ENCODE measurements at places on chromosomes 3 and 15. TPM values are rescaled to one million over a fixed set of nuclear protein-coding genes. Genes with fewer than 3 reads are reported as not detected.

GRCh38 chr15:47670365-47670764 lies 46.9 kb upstream of the SEMA6D start:
- no peak for DNase-seq

DNA sequence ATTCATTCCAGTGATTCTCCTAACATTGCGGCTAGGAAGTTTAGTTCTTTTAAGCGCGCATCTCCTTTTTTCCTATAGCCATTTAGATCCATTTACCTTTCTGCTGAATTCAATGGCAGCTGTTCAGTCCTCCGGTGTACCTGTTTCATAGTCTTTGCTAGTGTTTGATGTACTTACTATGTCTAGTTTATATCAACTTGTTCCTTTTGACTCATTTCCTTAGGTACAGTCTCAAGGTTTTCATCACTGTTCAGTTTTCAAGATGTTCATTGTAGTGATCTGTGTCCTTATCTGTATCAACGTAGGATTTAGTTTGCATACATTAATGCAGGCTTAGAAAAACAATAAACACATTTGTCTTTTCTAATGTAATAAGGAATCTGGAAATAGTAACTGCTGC lies 59.0 kb upstream of the MBNL1 start:
- DNase-seq, result no peak

- DNase-seq, result no peak
Measured at GRCh38 chr3:65033576-65033975, 345.8 kb upstream of the ADAMTS9 start.

GRCh38 chr15:21260966-21261395 lies 179.3 kb downstream of the POTEB3 start:
- DNase-seq, result no peak

DNA sequence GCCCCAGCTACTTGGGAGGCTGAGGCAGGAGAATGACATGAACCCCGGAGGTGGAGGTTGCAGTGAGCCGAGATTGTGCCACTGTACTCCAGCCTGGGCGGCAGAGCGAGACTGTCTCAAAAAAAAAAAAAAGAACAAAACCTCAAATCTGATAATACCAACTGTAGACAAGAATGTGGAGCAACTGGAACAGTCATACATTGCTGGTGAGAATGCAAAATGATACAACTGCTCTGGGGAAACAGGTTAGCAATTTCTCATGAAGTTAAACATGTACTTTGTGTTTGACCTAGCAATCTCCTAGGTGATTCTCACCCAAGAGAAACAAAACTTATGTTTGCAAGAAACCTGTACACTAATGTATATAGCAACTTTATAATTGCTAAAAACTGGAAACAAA lies 4.4 kb upstream of the VHL start:
- no peak for DNase-seq

DNA sequence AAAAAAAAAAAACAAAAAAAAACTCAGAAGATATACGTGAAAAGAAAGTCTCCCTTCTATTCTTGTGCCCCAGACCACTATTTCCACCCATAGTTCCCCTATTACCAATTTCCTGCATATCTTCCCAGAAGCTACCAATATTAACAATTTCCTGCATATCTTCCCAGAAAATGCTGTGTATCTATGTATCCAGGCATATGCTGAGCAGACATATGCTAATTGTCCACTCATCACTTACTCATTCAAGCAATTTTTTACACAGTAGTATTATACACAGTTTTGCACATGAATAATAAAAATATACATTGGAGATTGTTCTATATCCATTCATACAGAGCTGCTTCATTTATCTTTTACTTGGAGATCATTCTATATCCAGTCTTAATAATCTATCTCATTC lies 12.6 kb upstream of the SLMAP start:
- DNase-seq, result no peak

GRCh38 chr3:106342386-106342785 lies 473.6 kb upstream of the CBLB start:
- DNase-seq, result no peak

- no peak for DNase-seq
Measured at GRCh38 chr3:155635056-155635455, 109.8 kb downstream of the PLCH1 start.

DNA sequence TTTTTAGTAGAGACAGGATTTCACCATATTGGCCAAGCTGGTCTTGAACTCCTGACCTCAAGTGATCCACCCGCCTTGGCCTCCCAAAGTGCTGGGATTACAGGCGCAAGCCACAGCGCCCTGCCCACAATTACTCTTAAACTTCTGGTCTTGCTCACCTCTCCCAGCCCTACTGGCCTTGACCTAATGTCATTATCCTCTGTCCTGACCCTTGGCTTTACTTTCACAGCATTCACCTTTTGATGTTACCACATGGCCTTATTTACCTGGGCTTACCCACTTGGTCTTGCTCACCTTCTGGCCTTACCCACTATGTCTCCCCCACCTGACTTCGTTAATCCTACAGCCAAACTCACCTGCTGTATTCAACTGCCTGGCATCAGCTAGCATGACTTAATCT lies 105.9 kb downstream of the IL12A start:
- DNase-seq, result no peak

DNA sequence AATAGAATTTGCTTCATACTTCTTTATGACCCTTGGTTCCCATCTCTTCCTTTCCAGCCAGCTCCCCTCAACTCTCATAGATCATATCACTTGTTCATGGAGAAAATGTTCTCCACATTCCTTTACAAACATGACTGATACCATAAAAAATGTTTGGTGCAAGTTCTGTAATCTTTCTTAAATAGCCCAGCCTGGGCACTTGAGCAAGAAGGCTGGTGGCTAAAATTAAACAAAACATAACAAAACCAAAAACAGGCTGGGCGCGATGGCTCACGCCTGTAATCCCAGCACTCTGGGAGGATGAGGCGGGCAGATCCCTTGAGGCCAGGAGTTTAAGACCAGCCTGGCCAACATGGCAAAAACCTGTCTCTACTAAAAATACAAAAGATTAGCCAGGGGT lies 8.9 kb upstream of the POLR2M start:
- peak; percentile 62 for DNase-seq

DNA sequence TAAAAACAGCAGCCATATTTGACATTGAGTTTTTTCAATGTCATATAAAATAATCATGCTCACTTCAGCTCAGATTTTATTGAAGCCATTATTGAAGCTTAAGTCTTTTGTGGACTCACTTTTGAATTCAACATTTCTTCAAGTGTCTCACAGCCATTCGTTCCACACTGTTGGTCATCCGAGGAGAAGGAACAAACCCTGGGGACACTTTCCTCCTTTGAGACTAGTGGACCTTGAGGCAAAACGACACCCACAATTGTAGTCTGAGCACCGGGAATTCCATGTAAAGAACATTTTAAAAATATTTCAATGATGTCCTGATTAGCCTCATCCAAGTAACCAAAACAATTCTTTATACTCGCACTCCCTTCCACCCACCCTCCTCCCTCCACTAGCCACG lies 174.7 kb downstream of the CD47 start:
- no peak for DNase-seq

GRCh38 chr3:97430601-97431000 lies 334.0 kb upstream of the ARL6 start:
- no peak for DNase-seq

- no peak for DNase-seq
Measured at GRCh38 chr3:133487204-133487603, 86.3 kb upstream of the CDV3 start.

DNA sequence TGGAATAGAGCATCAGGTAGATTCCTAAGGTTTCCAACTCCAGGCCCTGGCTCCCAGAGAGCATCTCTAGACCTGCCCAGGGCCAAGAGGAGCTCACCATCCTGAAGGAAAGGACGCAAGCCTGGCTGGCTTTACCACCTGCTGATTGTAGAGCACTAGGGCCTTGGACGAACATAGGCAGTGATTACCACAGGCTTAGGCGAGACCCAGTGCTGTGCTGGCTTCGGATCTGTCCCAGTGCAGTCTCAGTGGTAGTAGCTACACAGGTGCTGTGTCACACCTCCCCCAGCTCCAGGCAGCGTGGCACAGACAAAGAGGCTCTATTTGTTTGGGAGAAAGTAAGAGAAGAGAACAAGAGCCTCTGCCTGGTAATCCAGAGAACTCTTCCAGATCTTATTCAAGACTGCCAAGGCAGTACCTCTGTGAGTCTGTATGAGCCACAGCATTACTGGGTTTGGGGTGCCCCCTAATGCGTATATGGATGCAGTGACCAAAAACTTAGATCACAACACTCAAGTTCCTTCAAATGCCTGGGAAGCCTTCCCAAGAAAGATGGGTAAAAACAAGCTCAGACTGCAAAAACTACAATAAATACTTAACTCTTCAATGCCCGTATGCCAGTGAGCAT lies 25.4 kb downstream of the ISG20 start:
- peak; percentile 38 for DNase-seq

DNA sequence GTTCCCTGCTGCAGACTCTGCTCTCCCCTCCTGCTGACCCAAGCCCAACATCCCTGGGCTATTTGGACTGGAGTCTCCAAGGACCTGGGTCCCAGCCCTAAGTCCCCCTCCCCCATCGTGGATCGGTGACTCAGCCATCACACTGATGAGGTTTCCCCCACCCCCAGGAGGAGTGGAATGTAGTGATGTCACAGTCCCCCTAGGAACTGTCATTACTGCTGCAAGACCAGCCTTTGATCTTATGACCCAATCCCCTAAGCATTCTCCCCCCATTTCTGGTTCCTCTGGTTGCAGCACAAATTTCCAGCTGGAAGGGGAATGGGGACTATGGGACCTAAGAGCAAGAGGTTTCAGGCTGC lies 63.4 kb upstream of the CSPG4 start:
- peak; percentile 51 for DNase-seq

DNA sequence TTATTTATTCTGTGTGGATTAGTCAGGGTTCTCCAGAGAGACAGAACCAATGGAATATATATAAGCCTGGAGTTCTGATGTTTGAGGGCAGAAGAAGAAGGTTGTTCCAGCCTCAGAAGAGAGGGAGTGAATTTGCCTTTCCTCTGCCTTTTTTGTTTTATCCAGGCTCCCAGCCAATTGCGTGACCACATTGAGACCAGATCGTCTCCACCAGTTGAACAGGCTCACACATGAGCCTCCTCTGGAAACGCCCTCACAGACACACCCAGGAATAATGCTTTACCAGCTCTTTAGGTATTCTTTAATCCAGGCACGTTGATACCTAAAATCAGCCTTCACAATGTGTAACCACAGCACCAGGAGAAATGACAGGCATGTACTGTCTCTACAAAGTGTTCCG lies 923.1 kb downstream of the TBL1XR1 start:
- no peak for DNase-seq

DNA sequence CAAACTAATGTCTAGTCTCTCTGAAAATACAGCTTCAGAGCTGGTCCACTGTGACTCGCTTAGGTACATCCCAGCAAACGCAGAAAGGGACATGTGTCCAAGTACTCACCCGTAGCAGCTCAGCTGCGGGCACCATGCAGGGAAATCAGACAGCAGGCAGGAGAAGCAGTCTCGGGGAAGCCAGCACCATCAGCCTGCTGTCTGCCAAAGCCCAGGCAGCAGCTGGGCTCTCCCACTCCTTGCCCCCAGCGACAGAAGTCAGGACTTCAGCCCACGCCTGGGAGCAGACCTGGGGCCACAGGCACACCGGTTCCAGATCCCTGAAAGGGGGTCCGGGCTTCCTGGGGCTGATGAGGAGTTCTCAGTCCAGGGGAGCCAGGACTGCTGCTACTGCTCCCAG lies 34.9 kb downstream of the SEMA5B start:
- no peak for DNase-seq

- peak; percentile 88 for DNase-seq
Measured at GRCh38 chr3:101902041-101902440, 52.7 kb downstream of the NFKBIZ start.

DNA sequence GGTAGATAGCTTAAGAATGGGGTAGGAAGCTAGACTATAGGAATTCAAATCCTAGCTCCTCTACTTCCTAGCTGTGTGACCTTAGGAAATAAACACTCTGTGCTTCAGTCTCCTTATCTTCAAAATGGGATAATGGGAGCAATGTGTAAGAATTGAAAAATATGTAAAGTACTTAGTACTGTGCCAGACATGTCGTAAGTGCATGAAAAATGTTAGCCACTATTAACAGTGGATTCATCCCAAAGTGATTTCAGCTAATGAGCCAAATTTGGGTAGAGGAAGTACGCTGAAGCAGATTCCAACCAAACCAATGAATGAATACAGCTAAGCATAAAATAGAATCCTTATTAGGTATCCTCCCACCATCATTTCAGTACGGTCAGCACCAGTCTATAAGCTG lies 192.1 kb downstream of the RORA start:
- DNase-seq, result peak; percentile 86

GRCh38 chr3:140942221-140943104 lies 827 bp downstream of the SLC25A36 start:
- peak; percentile 68 for DNase-seq

DNA sequence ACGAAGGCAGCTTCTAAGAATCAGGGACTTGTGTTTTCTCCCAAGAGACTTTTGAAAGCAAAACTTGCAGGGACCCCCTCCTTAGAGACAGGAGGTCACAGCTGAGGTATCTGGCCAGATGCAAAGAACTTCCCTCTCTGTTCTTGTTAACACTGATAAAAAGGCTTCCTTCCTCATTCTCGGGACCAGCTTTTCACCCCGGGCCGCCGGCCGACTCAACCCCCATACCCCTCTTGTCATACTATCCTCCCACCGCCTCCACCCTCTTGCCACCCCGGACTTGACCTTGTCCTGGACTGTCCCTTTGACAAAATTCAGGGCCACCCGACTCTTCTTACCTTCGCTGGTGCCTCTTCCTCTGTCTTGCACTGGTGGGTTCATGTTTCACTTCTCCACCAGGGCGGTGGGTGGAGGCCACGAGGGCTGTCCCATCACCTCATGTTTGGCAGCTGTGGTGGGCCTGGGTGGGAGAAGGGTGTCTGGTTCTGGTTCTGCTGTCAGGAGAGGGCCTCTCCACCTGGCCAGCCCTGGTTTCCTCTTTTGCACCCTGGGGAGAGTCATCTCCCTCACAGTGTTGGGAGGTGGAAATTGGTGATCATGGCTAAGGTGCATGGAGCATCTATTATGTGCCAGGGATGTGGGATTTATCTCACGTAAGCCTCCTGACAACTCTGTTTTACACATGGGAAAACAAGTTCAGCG lies 32.5 kb downstream of the BHLHE40 start:
- no peak for DNase-seq

DNA sequence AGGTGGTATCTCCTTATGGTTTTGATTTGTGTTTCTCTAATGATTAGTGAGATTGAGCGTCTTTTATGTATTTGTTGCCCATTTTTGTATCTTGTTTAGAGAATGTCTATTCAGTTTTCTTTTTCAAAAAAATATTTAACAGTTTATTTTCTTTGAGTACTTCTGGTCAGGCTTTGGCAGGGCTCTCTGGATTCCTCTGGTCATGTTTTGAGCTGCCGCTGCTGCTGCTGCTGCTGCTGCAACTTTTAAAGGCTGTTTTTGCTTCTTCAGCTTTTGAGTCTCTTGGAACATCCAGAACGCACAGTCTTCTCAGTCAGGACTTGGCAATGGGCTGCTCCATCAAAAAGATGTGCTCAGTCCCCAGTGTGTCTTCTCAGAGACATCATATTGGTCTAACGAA lies 40.1 kb downstream of the REC114 start:
- DNase-seq, result no peak

GRCh38 chr3:24043168-24043567 lies 98.1 kb downstream of the NR1D2 start:
- DNase-seq, result no peak

The XIRP1 gene
- total RNA-seq, result 315 TPM

The ROBO2 gene
- 47.1 TPM for total RNA-seq

The ZFYVE19 gene
- total RNA-seq, result 41.3 TPM

The CDCP1 gene
- 0.12 TPM for total RNA-seq

The MORC1 gene
- not detected for total RNA-seq

The TF gene
- total RNA-seq, result 0.33 TPM

The ZNF80 gene
- not detected for total RNA-seq

The GOLGA6L2 gene
- total RNA-seq, result not detected

The AGBL1 gene
- total RNA-seq, result 0.04 TPM

Data from cardiac muscle cell (in vitro differentiated cells and primary cell).